ENCODE measurements at places on chromosomes 1 and 21.

DNA sequence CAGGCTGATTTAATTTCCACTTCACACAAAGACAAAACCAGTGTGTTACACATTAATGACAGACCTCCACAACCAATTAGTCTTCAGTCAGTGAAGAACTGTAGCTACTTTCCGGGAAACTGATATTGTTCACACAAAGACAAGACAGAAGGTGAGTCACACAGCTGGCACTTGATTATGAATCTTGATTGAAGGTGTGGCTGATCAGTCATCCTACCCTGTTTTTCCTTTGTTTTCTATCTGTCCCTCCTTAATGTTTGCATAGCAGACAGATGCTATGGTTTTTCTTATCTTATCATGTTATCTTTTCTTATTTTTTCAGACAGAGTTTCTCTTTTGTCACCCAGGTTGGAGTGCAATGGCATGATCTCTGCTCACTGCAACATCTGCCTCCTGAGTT is 185.1 kb upstream of the GREM2 start:
- DNase-seq, result no peak

- no peak for DNase-seq
These were observed 198.5 kb downstream of the PLA2G4A start for GRCh38 chr1:187027253-187027652.

DNA sequence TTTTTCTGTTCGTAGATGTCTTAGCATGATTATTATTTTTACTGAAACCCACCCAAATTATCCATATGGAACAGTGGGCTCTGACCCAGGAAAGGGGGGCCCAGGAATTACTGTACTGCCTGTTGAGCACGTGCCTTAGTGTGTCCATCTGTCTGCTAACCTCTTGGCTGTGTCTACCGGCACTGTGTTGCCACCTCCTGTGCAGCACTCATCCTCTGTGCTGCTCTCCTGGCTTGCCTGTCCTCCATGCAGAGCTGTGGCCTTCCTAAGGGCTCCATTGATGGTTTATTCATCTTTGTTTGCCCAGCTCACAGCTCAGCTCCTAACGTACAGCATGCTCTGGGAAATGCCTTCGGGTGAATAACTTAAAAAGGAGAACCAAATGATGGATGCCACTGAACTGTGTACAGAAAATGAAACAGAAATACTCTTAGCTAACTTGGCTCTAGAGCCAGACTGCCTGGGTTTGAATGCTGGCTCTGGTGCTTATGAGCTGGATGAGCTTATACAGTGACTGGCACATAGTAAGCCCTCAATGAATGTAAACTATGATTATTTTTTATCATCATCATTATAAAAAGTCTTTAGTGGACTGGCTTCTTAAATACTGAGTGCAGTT is 11.4 kb upstream of the RPTN start:
- DNase-seq, result no peak

- no peak for DNase-seq
These were observed 467.4 kb downstream of the COL11A1 start for GRCh38 chr1:102640872-102641271.

GRCh38 chr1:9297831-9298230 is 5.1 kb downstream of the SPSB1 start:
- DNase-seq, result no peak

DNA sequence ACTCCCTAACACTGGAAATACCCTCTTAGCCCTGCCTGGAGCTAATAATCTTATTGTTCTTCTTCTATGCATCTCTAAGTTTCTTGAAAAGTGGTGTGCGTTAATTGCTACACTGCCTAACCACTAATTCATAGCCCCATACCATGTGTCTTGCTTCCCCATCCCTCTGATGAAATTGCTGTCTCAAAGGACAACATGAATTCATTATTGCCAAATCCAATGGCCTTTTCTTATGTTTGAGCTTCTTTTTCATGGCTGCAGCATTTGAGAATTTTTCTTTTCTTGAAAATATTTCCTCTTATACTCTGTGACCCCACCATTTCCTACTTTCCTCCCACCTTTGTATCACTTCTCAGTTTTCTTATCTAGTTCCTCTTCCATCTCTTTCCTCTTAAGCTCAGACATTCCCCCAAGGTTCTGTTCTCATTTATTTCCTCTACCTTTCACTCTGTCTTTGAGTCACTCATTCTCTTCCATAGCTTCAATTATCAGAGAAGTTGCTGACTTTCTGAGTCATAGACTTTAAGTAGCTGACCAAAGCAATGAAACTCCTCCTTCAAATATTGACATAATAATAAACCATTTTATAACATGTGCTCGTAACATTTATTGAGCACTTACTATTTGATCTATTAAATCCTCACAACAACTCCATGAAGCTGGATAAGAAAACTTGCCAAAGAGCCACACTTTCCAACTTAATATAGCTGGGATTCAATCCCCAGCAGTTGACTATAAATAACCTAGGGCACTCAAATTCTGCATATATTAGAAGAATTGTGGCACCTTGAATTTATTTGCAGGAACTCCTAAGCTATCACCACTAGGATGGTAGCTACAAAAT is 35.5 kb upstream of the ATP6V1G3 start:
- no peak for DNase-seq

GRCh38 chr1:202405928-202406327 is 57.4 kb downstream of the PPP1R12B start:
- DNase-seq, result no peak

DNA sequence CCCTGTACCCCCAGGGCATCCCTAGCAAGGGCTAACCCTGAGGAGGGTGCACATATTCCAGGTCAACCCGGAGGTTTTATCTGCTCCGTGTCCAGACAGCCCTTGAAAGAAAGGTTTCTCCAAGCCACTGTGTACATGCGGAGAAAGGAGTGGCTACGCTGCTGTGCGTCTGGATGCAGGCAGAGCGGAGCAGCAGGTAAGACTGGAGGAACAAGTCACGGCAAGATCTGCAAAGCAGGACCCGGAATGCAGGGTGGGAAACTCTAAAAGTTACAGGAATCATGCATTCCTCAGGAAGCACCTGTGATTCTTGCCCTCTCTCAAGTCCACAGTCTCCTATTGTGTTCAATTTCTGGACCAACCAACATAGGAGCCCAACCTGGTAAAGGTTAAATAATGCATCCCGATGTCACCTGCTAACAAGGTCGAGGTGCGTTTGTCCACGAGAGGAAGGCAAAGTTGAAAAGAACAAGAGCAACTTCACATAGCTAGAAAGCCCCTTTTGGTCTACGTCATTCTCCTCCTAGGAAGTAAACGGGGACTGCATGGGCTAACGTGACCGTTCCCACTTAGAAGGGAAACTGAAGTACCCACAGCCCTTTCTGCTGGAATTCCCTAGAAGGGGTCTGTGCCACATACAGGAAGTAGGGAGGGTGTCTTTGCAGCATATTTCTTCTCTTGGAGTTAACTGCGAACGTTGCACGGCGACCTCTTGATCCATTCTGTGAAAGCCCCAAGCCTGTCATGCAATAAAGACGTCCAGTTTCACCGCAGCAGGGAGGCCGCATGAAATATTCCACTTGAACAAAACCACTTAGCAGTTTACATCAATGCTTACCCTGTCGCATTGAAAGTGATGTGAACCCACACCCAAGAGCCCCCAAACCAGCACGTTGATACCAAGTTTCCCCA is 5.8 kb downstream of the TIAM1 start:
- DNase-seq, result no peak

DNA sequence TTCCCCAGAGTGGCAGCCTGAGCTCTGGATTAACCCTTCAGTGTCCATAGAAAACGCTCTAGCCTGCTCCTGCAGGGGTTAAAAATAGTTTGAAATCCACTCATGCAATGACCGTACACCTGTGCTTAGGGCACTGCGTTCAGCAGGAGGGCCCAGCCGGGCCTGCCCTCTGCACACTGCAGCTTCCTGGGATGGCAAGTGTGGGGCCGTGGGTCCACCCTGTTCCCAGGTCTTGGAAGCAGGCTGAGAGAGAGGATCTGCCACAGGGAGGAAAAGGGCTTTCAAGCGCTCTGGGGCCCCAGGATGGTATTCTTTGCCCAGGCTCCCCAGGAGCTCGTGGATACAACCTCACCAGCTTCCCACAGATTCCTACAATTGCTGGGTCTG is 1.5 kb upstream of the S100B start:
- no peak for DNase-seq

GRCh38 chr1:94276988-94277434 is 39.6 kb upstream of the ARHGAP29 start:
- DNase-seq, result no peak

GRCh38 chr1:161287482-161288054 is 22.2 kb downstream of the MPZ start:
- DNase-seq, result no peak

DNA sequence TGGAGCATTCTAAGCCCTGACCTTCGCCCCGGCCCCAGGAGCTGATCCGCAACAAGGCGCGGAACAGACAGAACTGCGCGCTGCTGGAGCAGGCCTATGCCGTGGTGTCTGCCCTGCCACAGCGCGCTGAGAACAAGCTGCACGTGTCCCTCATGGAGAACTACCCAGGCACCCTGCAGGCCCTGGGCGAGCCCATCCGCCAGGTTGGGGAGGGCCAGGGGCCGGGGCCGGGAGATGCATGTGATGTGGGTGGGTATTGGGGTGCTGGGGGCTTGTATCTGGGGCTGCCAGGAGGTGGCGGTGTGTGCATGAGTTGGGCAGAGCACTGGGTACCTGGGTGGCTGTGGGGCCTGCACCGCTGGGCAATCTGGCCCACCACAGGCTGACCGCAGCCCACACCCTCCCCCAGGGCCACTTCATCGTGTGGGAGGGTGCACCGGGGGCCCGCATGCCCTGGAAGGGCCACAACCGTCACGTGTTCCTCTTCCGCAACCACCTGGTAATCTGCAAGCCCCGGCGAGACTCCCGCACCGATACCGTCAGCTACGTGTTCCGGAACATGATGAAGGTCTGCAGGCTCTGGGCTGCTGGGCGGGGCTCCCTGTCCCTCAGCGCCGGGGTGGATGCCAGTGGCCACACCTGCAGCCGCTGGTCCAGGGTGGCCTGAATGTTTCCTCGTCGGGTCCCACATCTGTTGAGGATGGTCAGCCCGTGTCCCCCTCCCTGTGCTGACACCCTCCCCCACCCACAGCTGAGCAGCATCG is 65.8 kb downstream of the TRIM11 start:
- DNase-seq, result no peak

DNA sequence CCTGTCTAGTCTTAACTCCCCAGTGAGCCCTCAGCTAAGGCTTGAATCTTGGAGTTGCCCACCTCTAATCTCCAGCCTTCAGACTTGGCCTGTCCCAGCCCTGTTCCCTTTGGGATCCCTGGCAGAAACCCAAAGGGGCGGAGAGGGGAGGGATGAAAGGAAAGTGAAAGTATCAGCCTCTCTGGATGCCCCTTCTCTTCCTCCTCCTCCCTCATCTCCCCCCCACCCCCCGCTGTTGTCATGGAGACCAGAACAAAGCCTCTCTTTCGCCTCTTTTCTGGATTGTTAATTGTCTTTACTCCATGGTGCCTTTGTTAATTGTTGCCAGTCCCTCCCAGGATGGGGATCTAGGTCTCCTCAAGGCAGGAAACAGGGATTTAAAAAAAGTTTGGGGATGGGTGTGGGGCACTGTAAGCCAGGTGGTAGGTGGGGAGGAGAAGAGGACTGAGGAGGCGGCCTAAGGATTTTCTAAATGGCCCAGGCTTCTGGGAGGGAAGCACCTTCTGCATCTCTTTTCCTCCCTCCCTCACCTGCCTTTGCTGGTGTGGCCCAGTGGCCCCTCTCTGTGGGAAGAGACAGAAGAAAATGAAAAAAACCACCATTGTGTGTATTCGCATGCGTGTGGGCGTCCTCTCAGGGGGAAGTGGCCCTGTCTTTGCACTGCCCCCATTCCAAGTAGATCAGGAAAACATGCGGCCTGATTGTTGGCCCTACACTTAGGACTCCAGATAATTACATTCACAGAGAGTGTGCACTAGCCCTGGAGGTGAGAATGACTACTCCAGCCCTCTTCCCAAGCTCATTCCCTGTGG is 7.5 kb upstream of the SOX13 start:
- no peak for DNase-seq

DNA sequence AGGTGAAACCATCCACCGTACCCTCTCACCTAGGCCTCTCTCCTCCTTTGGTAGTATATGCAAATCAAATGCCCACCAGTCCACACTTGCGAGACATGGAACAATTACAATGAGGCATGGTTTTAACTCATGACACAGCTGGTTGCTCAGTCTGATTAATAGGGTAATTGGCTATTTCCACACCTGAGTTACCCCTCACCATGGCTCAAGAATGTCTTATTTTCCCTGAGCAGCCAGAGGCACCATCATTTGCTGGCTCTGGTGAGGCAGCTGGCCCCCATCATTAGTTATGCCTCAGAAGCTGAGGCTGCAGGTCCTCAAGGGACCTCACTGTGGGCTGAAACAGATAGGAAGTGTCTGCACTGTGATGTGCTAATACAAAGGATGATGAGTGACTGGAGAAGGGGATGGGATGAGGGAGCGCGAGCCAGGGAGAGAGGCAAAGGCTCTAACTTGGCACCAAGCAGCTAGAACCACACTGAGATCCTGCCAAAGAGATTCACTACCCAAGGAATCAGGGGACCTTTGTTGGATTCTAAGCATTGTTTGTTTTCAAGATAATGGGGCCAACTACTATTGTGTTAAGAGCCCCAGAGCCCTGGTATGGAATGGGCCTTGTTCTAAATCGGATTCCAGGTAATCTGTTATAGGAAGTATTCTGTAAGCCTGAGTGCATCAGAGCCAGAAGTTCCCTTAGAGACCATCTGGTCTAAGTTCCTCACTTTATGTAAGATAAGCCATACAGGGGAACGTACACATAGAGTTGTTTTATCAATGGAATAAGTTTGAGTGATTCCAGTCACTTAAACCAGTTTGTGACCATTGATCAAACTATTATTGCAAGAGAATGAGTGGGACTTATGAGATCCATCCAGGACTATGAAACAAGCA is 80.0 kb upstream of the CNTN2 start:
- DNase-seq, result no peak

- no peak for DNase-seq
These were observed 81.9 kb upstream of the GREM2 start for GRCh38 chr1:240693844-240694243.

DNA sequence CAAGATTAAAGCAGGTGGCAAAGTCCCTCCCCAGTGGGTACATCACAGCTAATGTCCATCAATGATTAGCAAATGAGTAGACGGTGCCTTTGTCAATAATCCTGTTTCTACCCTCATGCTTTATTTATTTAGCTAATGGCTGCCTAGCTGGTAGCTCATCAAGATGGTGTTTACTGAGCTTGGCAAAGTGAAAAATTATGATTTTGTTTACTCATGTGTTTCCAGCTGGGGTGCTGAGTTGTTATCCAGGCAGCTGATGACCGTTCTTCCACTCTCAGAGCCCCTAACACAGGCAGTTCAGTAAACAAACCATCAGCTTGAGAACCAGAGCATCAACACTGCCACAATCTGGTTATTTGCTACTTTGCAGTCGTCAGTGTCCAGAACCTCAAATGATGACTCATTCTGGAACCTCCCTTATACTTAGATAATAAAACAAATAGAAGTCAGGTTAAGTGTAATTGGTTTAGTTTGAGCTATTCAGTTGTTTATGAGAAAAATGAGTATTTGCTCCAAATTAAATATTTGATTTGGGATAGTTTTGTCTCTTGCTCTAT is 163.9 kb downstream of the ST6GALNAC5 start:
- DNase-seq, result no peak

DNA sequence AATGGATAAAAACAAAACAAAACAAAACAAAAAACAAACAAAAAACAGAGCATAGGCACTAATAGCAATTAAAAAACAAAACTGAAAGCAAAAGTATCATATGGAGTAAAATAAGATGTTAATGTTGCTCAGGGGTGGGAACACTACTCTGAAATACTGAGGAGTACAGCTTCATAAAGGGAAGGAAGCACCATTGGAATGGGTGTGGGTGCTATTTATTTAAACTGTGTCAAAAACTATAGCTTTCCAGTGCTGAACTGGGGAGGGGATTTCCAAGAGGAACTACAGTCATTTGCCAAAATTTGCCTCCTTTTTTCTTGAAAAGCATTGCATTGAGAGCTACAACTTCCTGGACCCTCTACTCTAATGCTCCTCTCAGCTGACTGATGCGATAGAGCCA is 40.0 kb downstream of the SPTA1 start:
- DNase-seq, result no peak
